ENCODE measurements at places on chromosomes 7 and 10.

GRCh38 chr10:75230600-75231038 lies 5.1 kb downstream of the COMTD1 start:
- peak; percentile 91 for DNase-seq

GRCh38 chr10:48632166-48632565 lies 27.3 kb upstream of the ARHGAP22 start:
- DNase-seq: no peak

- no peak for DNase-seq
Measured at GRCh38 chr7:103771294-103771693, 218.2 kb downstream of the RELN start.

DNA sequence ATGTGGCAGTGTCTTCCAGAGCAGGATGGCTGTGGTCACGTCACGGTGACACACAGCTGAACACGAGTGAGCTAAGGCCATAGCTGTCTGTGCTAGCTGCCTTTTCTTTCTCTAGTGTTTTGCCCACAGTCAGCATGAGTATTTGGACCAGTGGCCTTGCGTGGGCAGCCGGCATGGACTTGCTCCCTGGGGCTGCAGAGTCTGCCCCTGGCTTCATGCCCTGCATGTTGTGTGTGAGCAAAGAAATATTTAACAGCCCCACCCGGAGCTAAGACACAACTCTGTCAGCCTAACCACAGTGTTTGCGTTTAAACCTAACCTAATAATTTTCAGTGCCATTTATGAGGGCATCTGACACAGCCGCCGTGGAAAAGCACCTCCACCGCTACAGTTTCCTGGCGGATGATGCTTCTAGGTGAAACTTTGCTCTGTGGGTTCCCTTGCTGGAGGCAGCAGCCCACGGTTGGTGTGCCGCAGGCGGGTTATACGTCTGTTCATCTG lies 14.6 kb downstream of the CHST12 start:
- no peak for DNase-seq

DNA sequence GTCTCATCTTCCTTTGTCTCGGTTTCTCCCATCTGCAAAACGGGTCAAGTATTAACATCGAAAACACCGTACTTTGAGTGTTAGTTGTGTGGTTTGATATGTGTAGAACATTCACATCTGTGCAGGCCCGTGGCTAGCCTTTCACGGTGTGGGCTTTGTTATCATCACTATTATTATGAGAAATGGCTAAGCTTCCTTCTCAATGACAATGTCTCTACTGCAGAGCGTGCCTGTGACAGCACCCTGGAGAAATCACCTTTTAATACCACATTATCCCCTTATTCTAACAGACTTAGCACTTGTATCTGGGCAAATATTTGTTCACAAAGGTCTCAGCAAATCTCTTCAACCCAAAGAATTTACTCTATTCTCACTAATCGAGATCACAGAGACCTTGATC lies 55.8 kb downstream of the FAM171A1 start:
- no peak for DNase-seq

GRCh38 chr7:27492224-27492623 lies 170.5 kb downstream of the HIBADH start:
- DNase-seq: no peak

- DNase-seq: no peak
Measured at GRCh38 chr7:95881597-95881996, 109.2 kb downstream of the DYNC1I1 start.

DNA sequence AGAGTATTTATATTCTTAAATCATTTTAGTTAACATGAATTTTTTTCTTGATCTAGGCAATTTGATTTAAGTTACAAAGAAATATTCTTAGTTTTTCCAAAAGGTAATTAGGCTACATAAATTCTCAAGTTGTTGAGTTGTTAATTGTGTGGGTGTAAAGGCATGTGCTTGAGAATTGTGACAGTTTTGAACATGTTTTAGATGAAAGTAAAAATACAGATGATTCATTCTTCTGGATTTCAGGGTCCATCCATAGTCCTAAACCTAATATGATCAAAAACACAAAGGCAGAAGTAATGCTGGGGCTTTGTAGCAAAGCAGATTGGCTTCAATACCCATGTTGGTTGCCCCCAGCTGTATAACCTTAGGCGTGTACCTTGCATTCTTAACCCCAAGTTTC lies 127.9 kb downstream of the CPED1 start:
- no peak for DNase-seq

GRCh38 chr7:156589808-156590207 lies 50.8 kb upstream of the RNF32 start:
- DNase-seq: no peak

DNA sequence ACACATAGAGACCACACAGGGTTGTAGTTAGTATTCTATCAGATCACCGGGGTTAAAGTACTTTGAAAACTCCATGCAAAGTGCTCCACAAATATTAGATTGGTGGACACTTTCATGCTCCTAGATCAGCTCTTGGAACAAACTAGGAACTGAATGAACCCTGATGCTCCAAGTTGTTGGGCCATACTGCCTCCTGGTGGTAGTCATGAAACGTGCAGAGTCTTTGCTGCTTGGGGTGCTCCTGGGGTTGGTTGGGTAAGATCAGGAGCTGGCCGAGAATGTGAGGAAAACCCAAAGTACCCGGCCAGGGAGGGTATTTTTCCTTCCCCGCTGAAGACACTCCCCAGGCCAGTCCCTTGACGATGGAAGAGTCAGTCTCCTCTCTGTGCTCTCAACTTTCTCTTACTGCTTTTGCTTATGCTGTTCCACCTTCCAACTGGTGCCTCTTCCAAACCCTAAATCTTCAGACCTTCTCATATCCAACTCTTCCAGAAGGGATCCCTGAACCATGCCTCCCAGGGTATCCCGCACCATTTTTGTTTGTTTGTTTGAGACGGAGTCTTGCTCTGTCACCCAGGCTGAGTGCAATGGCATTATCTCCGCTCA lies 918 bp upstream of the RPEL1 start:
- DNase-seq: peak; percentile 81

- DNase-seq: peak; percentile 37
Measured at GRCh38 chr7:76296743-76297740, 5.4 kb upstream of the HSPB1 start.

GRCh38 chr7:46753662-46754061 lies 828.2 kb downstream of the TNS3 start:
- no peak for DNase-seq

GRCh38 chr7:94043299-94043698 lies 39.1 kb upstream of the BET1 start:
- DNase-seq: peak; percentile 84

DNA sequence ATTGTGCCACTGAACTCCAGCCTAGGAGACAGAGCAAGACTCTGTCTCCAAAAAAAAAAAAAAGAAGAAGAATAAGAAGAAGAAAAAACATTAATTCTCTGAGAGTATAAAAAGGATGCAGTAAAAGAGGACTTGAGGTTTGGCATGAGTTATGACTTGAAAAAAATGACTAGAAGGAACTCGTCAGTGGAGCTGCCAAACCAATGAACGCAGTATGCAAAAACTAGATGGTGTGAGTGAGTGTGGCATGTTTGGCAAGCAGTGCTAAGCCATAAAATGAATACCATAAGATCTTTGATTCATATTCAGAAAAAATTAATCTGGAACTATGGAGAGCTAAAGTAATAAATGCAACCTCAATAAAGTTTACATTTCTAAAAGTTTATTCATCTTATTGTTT lies 68.6 kb upstream of the MEOX2 start:
- DNase-seq: no peak

- DNase-seq: no peak
Measured at GRCh38 chr7:86202833-86203232, 440.9 kb upstream of the GRM3 start.
